ENCODE measurements at places on chromosomes 11 and 22.

GRCh38 chr11:10608584-10608983, 40.1 kb upstream of the LYVE1 start:
- no peak for DNase-seq

DNA sequence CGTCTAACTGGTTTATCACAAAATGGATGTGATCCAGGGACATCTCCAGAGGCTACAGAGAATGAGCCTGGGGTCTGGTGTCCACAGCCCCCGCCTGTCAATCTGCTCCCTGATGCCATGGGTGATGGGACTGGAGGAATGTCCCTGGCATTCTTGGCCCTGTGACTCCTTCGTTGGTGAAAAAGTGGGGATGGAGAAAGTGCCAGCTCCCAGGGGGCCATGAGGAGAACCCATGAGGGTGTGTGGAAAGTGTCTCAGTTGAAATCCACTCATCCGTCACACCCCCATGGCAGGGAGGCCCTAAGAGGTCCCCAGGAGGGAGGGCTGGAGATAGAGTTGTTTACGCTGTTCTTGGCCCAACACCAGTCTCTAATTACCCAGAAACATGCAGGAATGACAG, 322.0 kb downstream of the CTTN start:
- DNase-seq = no peak

DNA sequence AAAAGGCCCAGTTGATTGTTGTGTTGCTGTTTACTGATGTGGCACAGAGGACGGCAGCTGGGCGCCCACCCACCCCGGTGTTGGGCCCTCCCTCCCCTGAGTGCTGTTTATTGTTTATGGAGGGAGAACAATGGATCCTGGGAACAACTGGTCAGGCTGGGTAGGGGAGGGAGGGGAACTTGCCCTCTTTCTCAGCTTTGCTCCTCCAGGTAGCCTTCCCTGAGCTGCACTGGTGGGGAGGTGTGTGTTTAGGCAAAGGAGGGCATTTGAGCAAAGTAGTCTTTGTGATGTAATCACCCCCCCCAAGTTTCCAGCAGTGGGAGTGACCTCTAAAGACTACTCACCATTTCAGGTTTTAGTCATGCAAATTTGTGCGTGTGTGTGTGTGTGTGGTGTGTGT, 1035.3 kb downstream of the NTM start:
- DNase-seq = no peak

- no peak for DNase-seq
These were observed 571.6 kb downstream of the LUZP2 start for GRCh38 chr11:25068451-25068850.

DNA sequence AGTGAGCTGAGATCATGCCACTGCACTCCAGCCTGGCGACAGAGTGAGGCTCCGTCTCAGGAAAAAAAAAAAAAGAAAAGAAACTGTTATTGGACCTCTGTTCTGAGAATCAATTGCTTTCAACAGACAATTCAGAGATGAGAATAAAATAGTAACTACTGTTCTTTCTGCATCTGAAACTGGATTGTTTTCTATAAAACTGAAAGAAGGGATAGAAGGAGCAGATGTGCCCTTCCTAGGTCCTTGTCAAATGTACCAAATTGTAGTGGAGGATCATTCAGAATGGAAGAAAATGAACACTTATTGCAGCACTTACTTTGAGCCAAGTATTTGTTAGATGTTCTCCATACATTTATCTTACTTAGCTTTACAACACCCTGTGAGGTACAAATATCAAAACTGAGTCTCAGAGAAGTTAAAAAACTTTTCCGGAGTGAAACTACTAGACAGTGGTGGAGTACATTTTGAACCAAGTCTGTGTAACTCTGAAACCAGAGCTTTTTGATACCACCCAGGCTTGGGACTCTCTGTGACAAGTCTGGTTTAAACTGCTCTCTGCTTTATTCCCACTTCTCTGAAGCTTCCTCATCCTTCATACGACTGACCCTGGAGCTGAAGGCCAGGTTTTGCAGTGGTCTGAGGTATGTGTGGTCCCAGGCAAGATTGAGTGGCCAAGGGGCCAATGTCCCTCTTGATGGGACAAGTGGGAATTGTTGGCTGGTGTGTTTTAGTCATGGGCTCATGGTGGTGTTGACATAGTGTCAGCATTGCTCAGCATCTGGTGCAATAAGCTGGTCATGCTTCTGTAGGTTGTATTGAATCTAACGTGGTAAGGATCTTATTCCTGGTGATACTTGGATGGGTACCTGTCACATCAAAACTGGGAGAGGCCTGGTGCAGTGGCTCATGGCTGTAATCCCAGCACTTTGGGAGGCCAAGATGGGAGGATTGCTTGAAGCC, 48.2 kb upstream of the CCDC134 start:
- no peak for DNase-seq

GRCh38 chr11:61691380-61692156, 11.4 kb downstream of the DAGLA start:
- no peak for DNase-seq

DNA sequence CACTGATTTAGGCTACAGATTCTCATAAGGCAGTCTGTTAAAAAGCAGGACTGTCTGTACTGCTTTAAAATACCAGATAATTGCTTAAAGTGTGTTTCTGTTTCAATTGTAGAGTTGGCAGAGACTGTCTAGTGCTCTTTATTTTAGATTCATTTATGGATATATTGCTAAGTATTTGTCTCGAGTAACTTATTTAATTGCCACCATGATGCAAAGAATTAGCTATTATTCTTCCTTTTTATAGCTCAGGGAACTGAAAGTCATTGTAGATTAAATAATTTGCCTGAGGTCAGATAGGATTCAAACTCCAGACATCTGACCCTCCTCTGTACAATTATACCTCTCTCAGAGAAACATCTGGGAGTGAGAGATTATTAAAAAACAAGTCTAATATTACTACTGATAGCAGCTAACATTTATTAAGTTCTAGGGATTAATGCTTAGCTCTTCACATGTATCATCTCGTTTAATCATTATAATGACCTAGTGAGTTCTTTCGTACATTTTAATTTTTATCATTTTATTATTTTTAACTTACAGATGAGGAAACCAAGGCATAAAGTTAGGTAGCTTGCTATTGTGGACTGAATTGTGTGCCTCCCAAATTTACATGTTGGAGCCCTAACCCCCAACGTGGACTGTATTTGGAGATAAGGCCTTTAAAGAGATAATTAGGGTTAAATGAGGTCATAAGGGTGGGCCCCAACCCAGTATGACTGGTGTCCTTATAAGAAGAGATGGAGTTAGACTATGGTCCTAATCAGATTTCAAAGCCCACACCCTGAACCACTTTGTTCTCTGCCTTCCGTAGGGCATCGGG, 19.7 kb upstream of the RAG2 start:
- no peak for DNase-seq

DNA sequence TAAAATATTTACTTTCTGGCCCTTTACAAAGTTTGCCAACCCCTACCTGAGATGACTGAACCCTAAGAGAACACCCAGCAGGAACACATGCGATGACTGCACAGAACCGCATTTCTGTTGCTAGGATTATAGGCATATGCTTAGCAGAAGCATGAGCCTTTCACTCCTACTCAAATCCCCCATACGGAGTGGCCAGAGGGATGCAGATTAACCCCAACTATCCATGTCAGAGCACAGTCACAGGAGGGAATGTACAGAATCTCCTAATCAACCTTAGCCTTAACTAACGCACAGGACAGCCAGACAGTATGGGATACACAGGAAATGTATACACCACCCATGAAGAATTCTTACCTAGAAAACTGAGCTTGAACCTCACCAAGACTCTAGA, 6.2 kb downstream of the HPS4 start:
- DNase-seq = no peak

GRCh38 chr11:122754553-122755322, 83.6 kb upstream of the CRTAM start:
- no peak for DNase-seq

DNA sequence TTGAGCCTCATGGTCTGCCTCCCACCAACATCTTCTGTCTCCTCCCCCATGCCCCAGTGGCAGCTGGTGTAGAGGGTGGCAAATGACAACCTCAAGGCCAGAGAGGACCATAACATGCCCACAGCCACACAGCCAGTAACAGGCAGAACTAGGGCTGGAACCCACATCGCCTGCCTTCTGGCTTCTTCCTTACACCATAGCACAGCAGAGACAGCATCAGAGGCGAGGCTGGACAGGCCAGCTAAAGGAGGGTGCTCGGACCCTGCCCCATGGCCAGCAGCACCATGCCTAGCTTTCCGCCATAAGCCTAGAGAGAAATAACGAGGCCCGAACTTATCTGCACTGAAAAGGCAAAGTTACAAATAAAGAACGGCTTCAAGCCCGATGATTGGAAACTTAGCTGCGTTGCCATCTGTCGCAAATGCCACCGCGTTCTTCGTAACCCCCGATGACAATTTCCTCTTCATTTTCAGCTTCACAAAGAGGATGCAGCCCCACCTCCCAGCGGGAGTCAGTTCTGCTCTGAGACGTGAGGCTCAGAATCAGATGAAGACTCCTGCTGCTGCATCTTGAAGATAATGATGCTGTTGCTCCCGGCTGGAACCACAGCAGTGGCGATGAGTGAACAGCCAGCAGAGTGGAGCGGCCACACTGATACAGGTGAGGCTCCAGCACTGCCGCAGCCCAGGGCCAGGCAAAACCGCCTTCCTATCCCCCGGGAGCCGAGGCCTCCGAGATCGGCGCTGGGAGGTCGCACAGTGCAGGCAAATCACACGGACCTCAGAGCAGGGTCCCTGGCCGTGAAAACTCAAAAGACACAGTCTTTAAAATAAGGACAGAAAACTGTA, 73.8 kb upstream of the RTL6 start:
- no peak for DNase-seq

GRCh38 chr22:44601725-44602124, 100.3 kb upstream of the PRR5 start:
- DNase-seq = no peak

- no peak for DNase-seq
These were observed 388.2 kb downstream of the KCNA4 start for GRCh38 chr11:29628609-29629008.

GRCh38 chr11:121553806-121554205, 101.0 kb upstream of the SORL1-AS1 start:
- peak; percentile 25 for DNase-seq

- no peak for DNase-seq
These were observed 168.6 kb upstream of the E2F8 start for GRCh38 chr11:19409307-19409706.

DNA sequence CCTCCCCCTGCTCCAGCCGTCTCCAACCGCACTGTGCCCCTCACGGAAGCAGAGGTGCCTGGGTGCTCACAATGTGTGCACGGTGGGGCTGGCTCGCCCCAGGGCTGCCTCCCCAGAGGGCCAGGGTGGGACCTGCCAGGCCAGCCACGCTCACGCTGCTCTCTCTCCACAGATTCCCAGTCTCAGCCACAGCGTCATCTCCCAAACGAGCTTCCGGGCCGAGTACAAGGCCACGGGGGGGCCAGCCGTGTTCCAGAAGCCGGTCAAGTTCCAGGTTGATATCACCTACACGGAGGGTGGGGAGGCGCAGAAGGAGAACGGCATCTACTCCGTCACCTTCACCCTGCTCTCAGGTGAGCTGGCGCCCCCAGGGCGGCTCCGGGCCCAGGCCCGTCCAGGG, 30.4 kb downstream of the MOB2 start:
- DNase-seq = no peak

GRCh38 chr11:14414470-14415461, 55.8 kb upstream of the RRAS2 start:
- no peak for DNase-seq

DNA sequence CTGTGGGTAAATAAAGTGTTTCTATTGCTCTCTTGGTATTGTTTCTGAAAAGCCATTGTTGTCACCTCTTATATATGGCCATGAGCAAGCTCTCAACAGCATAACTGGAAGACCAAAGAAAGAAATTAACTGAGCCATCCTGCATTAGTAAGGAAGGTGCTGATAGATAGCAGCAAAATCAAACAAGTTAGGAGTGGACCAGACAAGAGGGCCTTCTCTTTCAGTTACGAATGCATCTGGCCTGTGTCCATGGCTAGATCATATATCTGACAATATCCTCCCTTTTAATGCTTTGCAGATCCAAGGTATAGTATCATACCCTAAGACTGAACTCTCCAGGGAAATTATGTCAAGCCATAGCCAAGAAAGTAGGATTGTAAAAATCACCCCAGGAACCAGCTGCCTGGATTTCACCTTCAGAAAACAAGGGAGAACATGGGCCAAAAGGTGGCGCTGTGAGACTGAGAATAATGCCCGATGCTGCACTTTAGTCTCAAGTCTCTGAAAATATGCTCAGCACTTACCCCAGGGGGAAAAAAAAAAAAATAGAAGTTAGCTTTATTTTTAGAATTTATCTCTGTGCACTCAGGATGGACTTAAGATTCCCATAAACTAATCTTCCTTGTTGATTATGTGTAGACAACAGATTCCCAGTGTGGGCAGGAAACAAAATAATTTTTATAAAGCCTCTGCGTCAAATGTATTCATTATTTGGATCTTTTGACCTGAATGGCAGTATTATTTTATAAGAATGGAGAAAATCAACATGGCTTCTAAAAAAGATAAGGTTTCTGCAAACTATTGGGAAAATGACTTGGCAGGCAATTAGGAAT, 415.1 kb downstream of the ETS1 start:
- DNase-seq = peak; percentile 87

- DNase-seq = no peak
These were observed 216.5 kb downstream of the DYNC2H1 start for GRCh38 chr11:103325686-103326069.

- no peak for DNase-seq
These were observed 65.9 kb upstream of the SC5D start for GRCh38 chr11:121226415-121227263.

DNA sequence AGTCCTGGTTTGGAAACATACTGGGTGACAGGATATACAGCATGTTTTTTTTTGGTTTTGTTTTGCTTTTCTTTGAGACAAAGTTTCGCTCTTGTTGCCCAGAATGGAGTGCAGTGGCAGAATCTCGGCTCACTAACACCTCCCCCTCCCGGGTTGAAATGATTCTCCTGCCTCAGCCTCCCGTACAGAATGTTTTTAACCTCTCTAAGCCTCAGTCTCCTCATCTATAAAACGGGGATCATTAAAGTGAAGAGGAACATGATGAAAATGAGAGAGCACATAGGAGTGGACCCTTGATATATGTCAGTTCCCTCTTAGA, 28.1 kb upstream of the SCARF2 start:
- DNase-seq = no peak

GRCh38 chr11:3939651-3940190, 84.3 kb downstream of the STIM1 start:
- peak; percentile 77 for DNase-seq

All from astrocyte of the spinal cord (primary cell).